Anterior cingulate cortex (tissue), 58 donors: ENCODE measurements at places on chromosomes 1 and 21.

DNA sequence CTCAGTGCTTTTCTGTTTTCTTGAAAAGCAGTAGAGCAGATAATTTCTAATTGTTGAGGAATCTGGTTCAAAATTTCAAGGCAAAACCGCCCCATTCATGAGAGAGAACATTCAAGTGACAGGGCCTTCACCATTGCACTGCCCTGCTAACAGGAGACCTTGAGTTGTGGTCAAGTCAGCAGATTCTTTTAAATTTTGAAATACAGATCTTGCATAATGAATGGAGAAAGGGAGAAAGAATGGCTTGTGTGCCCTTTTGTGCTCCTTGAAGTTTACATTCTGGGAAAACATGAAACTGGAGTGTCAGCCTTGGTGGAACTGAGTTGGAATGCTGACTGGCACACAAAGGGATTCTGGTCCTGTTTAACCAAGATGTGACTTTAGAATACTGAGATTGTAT lies 164.5 kb upstream of the UBE2U start:
- no peak for DNase-seq

DNA sequence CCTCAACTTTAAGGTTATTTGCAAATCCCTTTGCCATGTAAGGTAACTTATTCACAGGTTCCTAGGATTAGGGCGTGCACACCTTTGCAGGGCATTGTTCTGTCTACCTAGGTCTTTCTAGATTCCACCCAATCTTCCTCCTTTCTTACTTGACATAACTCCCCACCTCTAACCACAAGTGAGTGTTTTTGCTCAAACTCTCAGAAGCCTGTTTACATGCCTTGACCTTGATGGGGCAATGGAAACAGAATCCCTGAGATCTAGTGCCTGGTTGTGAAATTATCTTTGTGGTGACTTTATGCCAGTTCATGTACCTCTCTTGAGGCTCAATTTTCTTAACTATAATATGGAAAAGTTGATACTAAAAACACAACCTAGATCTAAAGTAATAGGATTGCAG lies 296.6 kb downstream of the TTLL7 start:
- DNase-seq: no peak

DNA sequence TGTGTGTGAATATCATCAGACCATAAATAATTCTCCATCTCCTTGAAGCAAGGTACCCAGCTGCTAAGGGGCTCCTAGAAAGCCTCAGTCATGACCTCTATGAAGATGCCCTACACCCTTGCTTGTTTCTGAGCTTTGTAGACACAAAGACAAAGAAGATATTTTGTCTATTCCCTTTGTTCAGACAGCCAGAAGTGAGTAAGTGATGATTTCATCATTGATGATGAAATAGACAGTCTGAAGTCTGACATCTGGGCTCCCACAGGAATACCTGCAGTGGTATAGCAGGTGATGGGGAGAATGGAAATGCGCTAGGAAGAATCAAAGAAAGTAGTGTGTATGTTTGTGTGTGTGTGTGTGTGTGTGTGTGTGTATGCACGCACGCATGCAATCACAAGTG lies 82.2 kb upstream of the DPT start:
- no peak for DNase-seq

DNA sequence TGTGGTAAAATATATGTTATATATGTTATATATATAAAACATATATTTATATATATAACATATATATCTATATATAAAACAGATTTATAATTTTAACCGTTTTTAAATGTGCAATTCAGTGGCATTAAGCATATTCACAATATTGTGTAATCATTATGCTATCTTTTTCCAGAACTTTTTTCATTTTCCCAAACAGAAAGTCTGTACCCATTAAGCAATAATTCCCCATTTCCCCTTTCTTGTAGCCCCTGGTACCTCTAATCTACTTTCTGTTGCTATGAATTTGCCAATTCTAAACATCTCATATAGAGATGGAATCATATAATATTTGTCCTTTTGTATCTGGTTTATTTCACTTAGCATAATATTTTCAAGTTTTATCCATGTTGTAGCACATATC lies 10.7 kb upstream of the ARHGEF11 start:
- no peak for DNase-seq
